ENCODE measurements at places on chromosomes 4 and X. TPM values are rescaled to one million over a fixed set of nuclear protein-coding genes. Genes with fewer than 3 reads are reported as not detected.

DNA sequence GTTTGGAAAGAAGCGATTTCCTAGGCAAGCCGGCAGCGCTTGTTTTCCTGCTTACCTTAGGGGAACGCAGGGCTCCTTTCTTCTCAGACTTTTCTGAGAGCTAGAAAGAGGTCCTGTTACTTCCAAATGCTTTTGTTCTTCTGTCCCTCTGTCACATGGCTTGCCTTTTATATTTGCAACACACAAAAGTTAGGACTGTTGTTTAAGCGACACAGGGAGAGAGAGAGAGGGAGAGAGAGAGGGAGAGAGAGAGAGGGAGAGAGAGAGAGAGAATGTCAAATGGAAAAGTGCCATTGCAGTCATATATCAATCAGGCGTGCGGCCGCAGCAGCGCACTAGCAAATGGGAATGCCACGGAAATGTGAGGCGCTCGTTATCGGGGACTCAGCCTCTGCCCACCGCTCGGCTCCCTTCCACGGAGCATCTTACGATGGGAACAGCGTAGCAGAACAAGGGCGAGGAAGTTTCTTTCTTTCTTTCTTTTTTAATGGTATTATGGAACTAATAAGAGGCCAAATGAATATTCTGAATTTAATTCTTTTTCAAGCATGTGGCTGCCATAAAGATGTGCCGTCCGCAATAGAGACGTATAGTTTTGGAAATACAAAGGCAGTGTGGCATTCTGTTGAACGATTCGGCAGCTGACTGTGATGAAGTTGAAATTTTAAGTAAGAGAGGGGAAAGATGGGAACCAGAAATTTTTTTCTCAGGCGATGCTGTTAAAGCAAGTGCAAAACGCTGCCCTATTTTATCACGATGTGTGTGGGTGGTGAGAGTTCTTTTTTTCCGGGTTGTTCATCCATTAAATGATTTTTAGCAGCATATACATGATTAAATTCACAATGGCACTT is at the start of gene NDP:
NDP (minus strand) TSS at position 142 of the 851 bp plus-strand sequence. CDS start 14,745 bp downstream, outside the sequence.
- no peak for DNase-seq

DNA sequence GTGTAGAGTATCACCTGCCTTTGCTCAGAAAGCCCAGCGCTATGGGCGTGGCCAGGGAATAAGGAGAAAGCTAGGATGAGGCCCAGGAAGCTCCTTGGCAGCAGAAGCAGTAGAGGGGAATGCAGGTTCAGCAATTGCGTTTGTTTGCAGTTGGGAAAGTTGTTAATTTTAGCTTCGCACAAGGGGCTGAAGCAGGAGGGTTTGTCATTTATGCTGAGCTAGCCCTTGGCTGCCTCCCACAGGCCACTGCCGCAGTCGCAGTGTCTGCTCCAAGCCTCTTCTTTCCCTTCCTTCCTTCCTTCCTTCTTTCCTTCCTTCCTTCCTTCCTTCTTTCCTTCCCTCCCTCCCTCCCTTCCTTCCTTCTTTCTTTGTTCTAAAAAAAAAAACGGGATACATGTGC is 21.5 kb downstream of the FRMPD3 start:
- DNase-seq = no peak

- DNase-seq = no peak
Observed at GRCh38 chrX:48802905-48803200, 986 bp downstream of the HDAC6 start.

GRCh38 chrX:113510586-113510985 is 670.0 kb upstream of the AMOT start:
- DNase-seq = no peak

- no peak for DNase-seq
Observed at GRCh38 chrX:99480728-99481127, 929.3 kb downstream of the PCDH19 start.

DNA sequence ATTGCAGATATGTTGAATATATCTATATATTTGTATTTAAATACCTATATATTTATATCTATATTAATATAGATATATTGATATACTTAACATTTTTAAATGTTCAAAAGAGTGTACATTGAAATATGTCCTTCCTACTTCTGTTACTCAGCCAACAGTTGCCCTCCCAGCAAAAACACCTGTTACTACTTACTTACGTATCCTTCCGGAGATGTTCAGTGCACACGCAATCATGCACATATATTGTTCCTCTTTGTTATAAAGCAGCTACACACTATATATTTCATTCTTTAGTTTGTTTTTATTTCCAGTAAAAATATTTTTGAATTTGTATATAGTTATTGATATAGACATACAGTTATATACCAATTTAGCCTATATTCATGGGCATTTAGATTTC is 142.3 kb downstream of the ARHGAP24 start:
- DNase-seq = no peak

GRCh38 chr4:101039367-101039766 is 308.0 kb downstream of the PPP3CA start:
- no peak for DNase-seq

- DNase-seq = no peak
Observed at GRCh38 chrX:125295337-125295736, 24.3 kb upstream of the TEX13C start.

- peak; percentile 42 for DNase-seq
Observed at GRCh38 chr4:41814565-41814964, 66.0 kb upstream of the PHOX2B start.

DNA sequence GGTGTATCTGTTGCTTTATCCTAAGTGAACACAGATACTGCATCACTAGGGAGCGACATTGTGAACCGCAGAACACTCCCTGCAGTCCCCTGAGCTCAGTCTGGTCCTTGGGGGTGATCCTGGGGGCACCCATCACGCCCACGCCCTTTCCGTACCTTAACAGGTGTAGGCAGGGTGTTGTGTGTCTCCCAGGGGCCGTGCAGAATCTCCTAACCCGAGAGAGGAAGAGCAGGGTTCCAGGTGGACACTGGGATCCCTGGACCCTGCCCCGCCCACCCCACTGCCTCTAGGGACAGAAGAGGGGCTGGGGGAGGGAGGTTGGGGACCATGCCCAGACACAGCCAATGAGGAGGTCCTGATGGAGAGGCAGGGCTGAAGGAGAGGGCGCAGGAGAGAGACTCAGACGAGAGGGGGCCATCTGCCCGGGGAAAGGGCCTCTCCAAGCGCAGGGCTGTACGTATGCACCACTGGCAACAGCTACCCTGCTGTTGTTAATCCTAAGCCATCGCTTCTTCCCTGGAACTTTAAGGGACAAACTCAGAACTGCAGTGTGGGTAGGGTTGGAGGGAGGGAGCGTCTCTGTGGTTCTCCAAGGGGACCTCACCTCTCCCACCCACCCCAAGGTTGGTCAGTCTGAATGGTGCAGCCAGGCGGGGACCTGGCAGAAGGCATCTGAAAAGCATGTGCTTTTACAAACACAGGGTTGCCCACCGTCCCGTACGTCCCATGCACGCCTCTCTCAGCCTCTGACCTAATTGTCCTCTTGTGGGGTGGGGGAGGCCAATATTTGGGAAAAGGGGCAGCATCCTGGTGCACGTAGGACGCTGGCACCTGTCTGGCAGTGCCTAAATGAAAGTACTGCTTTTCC is 2.5 kb downstream of the P2RY8 start:
- no peak for DNase-seq

DNA sequence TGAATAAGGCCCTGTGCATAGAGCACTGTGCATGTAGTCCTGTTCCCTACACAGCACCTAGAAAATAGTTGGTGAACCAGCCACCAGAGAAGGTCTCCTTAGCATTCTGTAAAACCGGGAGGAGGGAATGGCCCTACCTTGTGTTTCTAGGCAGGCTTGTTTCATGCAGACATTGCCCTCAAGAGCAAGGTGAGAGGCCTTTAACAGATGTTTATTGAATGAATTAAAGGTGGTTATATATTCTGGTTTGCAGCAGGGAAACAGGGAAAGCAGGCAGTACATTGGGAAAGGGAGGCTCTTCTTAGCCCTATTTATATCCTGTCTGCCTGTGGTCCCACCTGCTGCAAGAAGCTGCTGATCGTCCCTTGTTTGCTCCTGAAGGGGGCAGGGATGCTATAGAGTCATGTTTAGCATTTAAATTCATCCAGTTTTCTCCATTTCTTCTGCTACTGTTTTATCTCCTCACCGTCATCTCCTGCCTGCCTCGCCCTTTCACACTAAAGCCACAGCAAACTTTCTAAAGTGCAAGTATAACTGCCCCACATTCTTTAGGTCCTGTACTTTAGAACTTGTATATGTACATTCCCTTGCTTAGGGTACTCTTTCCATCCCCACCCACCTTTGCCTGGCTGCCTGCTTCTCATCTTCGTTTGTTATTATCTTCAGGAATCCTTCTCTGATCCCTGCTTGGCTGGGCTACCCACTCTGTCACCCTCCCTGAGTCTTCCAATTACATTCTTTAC is 60.3 kb downstream of the EGF start:
- DNase-seq = no peak

DNA sequence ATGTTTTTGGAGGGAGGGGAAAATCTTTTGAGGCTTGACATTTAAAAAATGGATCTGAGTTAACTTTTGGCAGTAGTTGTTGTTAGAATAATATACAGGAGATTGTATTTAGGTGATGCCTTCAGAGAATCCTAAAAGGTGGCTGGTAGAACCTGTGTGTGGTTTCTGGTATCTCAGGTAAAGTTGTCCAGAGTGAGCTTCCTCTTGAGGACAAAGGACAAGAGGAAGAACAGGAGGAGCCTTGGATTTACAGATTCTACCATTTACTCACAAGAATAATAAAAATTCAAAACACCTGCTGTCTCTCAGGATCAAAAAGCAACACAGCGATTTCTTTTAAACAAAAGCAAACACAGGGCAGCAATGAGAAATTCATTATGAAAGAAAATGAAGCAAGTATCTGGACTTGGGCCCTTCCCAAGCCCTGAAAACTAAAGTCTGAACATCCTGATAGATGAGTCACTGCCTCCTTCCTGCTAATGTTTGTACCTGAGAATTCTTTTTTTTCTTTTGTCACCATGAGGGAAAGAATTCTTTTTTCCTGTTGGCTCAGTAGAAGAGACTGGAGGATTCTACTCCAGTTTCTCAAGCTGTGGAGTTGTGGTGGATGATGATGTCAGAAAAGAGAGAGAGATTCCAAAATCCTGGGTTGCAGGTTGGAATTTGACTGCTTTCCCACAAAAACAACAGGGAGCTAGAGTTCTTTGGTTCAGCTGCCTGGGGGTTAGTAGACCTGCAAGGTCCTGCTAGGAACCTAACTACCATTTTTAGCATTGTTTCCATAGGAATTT is 31.5 kb upstream of the RAPGEF2 start:
- DNase-seq = no peak

- peak; percentile 22 for DNase-seq
Observed at GRCh38 chr4:8773124-8773931, 98.3 kb downstream of the HMX1 start.

DNA sequence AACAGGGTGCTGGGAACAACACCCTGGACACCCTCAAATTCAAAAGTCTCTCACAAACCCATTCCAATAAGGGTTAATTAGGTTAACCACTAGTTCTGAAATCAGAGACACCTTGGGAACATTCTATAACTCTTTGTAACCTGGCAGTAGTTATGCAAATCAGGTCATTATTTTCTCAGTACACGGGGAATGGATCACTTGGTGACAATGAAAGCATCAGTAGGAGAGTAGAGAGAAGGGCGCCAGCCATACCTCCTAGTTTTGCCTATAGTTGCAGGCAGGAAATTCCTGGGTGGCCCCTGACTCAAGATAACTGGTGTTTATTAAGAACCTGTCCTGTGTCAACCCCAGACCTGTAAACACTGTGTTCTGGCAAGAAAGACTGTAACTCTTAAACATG is 2.5 kb downstream of the CCDC110 start:
- no peak for DNase-seq

DNA sequence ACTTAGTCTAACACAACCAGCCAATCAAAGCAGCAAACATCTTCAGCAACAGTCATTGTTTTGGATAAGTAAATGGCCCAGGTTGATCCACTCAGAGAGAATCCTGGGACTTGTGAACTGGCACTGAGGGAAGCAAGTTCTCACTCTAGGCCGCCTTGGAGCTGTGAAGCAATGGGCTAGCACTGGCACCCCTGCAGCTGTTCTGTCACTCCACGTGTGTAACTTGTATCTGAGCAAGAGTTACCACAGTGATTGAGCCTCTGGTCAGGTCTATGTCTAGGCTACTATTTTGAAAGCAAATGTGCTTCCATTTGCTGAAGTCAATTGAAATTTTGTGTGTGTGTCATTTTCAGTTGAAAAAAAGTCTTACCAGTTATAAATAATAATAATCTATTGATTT is 57.2 kb upstream of the HS3ST1 start:
- no peak for DNase-seq

GRCh38 chrX:11053351-11053750 is 57.8 kb upstream of the HCCS start:
- DNase-seq = no peak

- no peak for DNase-seq
Observed at GRCh38 chr4:164731827-164732474, 22.0 kb upstream of the SMIM31 start.

DNA sequence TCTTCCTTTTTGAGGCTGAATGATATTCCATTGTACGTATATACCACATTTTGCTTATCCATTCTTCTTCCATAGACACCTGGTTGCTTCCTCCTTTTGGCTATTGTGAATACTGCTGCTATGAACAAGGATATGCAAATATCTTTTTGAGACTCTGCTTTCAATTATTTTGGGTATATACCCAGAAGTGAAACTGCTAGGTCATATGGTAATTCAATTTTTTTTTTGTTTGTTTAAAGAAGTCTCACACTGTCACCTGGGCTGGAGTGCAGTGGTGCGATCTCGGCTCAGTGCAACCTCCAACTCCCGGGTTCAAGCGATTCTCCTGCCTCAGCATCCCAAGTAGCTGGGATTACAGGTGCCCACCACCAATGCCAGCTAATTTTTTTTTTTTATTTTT is 75.3 kb downstream of the METTL14 start:
- DNase-seq = no peak

DNA sequence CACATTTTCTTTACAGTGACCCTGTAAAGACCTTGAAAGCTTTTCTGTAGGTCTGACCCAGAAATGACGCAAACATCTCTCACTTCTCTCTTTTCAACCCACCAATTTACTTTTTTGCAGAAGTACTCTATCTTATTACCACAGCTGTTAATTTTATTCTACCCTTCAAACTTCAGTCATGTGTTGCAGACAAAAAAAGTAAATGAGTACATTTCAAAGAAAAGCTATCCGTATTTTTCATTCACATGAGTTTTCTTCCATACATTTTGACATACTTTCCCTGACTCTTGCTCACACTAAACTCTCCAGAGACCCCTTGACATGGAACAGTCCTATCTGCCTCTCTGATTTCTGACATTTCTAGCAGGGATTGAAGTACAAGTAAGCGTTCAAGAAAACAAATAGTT is 51.7 kb downstream of the SLC7A11 start:
- DNase-seq = no peak

GRCh38 chr4:36411338-36411737 is 129.9 kb downstream of the DTHD1 start:
- no peak for DNase-seq

- DNase-seq = no peak
Observed at GRCh38 chrX:110175696-110176095, 142.2 kb downstream of the AMMECR1 start.

- DNase-seq = no peak
Observed at GRCh38 chr4:24108567-24108966, 218.7 kb upstream of the PPARGC1A start.

GRCh38 chr4:105963461-105964400 is 68.5 kb downstream of the NPNT start:
- DNase-seq = no peak

The HPSE gene
- 1.5 TPM for total RNA-seq

The NPY2R gene
- total RNA-seq = not detected

The CCDC160 gene
- not detected for total RNA-seq

The RENBP gene
- total RNA-seq = 11.1 TPM

The HSFX1 gene
- 1.9 TPM for total RNA-seq

The TMPRSS11B gene
- total RNA-seq = not detected

The IBSP gene
- total RNA-seq = not detected

The ALAS2 gene
- total RNA-seq = 0.51 TPM
